Activated CD4-positive, alpha-beta T cell treated with anti-CD3 and anti-CD28 coated beads, Interleukin-2, amount 50 U/mL, for 16 hours (primary cell): ENCODE measurements at places on chromosomes 12 and 14.
A peak's percentile ranks its signal among the peaks of the same experiment; 100 is the strongest.

DNA sequence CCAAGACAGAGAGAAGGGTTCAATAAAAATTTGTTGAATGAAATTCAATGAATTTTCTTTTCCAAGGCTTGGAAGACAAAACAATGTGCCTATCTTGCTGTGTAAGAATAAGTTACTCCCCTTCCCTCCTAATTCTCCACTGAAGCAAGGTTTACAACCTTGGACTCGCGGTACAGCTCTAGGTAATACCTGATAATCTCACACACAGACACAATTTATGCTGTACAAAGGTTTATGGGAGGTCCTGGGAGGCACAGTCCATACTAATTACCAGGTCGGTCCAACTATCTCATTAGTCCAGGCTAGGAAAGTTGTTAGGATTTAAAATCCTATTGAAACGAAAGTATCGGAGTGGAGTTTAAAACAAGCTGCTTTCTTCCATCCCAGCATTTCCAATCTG lies 42.6 kb downstream of the NELL2 start:
- DNase-seq: no peak

DNA sequence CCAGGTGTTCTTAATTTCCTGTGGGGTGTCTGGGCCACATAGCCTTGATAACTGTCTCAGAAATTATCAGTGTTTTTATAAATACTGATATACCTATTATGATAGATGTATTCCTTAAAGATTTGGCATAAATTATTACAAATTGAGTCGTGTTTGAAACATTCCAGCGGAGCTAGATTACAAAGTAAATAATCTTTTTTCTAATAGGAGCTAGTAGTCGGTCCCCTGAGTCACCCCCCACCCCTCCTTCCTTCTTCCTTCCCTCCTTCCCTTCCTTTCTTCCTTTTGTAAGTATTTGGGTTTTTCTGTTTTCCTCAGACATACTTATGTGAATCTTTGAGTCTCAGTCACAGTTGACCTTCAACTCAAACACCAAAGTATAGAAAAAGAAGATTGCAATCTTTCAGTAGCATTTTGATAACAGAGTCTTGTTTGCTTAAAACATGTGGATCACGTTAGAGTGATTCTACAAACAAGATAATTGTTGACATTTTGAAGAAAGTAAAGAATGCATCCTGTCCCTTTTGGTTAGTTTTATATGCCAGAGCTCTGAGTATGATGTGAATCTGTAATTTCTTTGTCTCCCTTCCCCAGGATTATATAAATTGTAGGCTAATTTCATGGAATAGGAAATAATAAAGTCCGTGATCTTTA lies 264.0 kb downstream of the FUT8 start:
- DNase-seq: no peak

DNA sequence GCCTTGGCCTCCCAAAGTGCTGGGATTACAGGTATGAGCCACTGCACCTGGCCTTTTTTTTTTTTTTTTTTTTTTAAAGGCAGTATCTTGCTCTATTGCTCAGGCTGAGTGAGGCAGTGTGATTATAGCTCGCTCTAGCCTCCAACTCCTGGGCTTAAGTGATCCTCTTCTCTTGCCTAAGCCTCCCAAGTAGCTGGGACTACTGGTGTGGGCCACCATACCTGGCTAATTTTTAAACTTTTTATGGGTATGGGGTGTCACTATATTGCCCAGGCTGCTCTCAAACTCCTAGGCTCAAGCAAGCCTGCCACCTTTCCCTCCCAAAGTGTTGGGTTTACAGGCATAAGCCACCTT lies 58.6 kb downstream of the DIP2B start:
- DNase-seq: no peak

DNA sequence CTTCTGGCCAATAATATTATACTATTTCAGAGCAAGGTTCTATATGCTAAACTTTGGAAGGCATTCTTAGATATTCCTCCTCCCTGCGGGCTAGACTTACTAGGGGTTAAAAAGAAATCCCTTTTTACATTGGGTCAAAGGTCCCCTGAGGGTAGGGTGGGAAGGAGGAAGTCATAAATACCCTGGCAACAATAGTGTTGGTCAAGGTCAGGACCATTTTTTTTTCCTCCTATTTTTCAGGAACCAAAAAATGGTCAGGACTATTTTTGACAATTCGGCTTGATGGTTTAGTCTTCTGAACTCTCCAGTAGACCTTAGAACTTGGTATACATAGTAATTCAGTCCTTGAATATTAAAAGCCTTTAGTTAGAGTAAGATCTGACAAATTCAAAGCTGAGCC lies 4.5 kb upstream of the NANOG start:
- DNase-seq: no peak

GRCh38 chr14:58353516-58354299 lies 42.0 kb upstream of the TOMM20L start:
- DNase-seq: no peak

DNA sequence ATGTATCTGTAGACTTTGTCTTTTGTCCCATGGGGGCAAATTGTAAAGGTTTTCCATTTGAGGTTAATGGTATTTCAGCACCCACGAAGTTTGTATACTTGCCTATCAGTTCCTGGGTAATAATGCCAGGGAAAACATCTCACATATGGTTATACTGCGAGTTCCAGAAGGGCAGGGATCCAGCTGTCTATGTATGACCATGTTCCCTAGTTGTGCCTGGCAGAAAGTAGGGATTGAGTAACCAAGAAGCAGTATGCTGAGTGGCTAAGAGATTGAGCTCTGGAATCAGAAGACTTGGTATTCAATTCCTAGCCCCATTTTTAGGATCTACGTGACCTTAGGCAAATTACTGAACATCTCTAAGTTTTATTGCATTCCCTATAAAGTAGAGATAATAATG lies 173.2 kb upstream of the PWP1 start:
- DNase-seq: no peak

DNA sequence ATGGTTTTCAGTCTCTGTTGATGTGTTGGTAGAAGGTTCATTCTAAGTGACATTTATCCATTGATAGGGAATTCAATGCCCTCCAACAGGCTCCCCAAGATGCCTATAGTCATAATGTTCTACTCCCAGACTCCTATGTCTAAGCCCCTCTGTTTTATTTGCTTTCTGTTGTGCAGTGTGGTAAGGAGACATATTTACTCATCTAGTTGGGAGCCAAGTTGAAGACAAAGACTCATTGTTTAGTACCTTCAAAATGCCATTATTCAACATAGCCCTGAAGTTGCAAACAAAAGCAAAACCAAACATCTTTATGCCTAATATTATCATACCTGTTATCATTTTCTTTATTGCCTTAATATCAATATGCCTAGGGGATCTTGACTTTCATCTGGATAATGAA lies 302.1 kb downstream of the RMST start:
- DNase-seq: no peak

- DNase-seq: no peak
These were observed 247.0 kb downstream of the SLC41A2 start for GRCh38 chr12:104710940-104711689.

DNA sequence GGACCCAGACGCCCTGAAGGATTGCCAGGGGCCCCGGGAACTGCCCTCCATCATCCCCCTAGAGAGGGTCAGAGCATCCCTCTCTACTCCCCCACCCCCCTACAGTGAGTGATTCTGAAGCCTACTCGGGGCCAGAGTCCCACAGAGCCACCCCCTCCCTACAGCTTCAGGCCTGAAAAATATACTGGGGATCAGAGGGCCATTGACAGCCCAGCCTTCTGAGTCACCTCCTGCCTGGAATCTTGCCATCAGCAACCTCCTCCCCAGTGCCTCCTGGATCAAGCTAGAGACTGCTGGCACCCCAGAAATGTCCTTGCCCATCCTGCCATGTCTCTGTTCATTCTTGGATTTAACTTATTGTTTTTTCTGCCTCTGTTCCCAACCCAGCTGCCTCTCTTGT lies 21.7 kb upstream of the MIA2 start:
- DNase-seq: no peak

DNA sequence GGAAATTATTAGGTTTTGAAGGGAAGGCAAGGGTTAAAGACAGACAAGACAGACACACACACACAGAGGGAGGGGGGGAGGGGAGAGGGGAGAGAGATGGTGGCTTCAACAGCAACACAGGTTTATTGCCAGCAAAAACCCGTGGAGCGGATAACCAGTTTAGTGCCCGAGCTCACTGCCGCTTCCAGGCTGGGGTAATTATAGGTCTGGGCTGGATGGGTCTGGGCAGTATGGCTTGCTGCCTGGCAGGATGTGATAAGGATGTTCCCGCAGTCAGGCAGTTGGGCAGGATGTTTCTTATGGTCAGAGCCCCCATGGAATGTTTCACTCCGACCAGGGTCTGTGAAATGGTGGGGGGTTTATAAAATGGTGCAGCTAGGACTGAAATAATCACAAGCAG lies 4.4 kb upstream of the TDRD9 start:
- no peak for DNase-seq

DNA sequence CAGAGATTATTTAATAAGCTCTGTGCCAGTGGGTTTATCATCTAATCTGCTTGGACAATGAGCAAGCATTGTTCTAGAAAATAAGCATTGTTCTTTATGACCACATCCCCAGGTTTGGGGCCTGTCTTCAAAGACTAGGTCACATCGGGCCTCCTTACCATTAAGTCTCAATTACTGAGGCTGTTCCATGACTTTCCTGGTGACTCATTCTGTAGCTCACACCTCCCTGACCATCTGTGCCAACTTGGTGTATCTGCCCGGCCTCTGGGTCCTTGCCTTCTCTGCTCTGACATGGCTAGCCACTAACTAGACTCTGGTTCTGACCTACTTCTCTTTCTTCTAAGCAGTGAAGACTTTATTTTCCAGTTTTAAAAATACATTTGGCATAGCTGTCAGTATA lies 44.4 kb upstream of the PLEKHA5 start:
- no peak for DNase-seq

DNA sequence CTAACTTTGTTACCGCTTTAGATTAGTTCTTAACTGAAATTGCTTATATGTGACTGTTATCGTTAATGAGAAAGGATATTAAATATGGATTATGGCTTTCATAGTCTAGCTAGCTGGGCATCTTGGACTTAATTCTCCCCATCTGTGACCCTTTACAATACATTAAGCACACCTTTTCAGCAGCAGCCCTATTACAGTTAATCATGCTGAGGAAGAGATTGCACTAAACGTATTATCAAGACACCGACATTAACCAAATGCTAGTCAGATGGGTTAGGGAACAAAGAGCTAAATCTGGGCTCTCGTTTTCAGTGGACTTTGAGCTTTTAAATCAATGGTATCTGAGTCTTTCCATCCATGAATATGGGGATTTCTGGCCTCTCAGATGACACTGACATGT lies 447.5 kb upstream of the DCN start:
- no peak for DNase-seq

GRCh38 chr14:87944987-87945604 lies 47.9 kb downstream of the GALC start:
- peak; percentile 35 for DNase-seq

DNA sequence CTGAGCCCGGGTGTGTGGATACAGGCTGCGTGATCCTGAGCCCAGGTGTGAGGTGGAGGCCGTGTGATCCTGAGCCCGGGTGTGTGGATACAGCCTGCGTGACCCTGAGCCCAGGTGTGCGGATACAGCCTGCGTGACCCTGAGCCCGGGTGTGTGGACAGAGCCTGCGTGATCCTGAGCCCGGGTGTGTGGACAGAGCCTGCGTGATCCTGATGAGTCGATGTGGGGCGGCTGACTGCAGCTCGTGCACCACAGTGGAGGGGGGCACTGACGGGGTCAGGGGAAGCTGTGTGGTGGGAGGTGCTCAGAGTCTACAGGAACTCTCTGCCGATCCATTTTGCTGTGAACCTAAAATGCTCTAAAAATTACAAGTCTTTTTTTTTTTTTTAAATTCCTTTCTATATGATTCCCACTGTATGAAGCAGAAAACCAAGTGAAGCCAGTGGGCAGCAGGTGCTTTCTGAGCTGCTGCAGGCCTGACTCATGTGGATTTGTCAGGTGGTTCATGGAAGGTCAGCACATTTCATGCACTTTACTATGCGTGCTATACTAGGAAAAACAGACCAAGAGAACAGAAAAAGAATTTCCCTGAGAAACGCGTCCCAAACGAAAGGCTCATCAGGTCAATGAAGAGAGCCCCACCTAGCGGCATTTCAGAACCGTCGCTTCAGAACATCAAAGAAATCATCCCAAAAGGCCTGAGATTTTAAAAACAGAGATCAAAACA lies 19.3 kb downstream of the BRF1 start:
- peak; percentile 17 for DNase-seq

DNA sequence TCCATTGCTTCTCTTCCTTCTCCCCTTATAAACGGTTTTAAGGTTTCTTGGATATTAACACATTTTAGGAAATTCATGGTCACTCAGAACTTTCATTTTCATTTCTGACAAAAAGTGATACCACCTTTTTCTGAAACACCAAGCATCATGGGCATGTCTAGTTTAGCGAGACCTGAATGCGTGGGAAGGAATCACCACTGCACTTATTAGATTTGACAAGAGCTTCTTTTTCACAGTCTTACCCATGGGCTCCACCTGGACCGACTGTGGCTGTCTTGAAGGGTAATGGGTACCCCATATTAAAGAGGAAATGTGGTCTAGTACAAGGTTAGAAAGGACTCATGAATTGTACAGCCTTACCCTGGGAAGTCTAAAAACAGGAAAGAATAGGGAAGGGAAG lies 95.4 kb downstream of the KCNK10 start:
- peak; percentile 16 for DNase-seq

- no peak for DNase-seq
These were observed 1.4 kb downstream of the NFYB start for GRCh38 chr12:104136577-104136976.

DNA sequence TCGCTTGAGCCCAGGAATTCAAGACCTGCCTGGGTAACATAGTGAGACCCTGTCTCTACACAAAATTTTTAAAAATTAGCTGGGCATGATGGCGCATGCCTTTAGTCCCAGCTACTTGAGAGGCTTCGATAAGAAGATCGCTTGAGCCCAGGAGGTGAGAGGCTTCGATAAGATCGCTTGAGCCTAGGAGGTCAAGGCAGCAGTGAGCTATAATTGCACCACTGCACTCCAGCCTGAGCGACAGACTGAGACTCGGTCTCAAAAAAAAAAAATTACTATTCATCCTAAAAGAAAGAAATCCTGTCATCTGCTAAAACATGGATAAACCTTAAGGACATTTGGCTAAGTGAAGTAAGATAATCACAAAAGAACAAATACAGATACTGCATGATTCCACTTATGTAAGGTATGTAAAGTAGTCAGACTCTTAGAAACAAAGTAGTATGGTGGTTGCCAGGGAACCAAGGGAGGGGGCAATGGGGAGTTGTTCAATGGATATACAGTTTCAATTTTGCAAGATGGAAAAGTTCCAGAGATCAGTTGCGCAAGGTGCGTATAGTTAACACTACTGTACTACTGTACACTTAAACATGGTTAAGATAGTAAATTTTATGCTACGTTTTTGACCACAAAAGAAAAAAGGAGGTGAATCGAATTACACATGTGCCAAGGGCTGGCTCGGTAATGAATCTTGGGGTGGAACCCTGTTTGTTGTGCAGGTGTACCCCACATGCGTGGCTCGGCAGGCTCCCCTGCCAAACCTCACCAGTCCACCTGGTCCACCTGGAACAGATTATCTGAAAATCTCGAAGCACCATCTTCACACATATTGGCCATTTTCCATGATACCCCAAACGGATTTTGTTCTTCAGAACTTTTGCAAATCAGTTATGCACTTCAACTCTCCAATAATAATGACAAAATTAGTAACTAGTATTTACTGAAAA lies 18.3 kb upstream of the ATP2A2 start:
- DNase-seq: no peak
